ENCODE measurements at places on chromosomes 4 and X. TPM values are rescaled to one million over a fixed set of nuclear protein-coding genes. Genes with fewer than 3 reads are reported as not detected.

- DNase-seq = no peak
Observed at GRCh38 chr4:53132132-53132891, 233.5 kb downstream of the SCFD2 start.

GRCh38 chr4:78057600-78058550 lies 752 bp downstream of the FRAS1 start:
- peak; percentile 37 for DNase-seq

GRCh38 chr4:3237712-3238560 lies 11.0 kb upstream of the MSANTD1 start:
- no peak for DNase-seq

GRCh38 chr4:86286726-86287125 lies 73.1 kb downstream of the MAPK10 start:
- no peak for DNase-seq

GRCh38 chrX:39399387-39399786 lies 598.1 kb downstream of the MID1IP1 start:
- DNase-seq = no peak

DNA sequence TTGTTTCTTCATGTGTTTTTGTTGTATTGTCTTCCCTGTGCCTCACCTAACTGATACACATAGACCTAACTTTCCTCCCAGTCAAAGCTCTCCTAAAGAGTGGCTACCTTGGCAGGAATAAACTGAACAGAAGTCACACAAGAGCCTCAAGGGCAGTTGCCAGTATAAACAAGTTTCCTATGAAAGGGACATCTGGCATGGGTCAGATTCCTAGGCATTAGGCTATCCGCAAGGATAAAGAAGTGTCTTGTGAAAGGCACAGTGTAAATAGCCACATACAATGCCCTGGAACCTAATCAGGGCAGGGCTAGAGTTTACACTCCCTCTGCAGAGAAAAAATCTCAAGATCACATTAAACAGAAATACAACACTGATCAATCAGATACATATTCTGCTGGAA lies 220.8 kb downstream of the SPANXN3 start:
- no peak for DNase-seq

DNA sequence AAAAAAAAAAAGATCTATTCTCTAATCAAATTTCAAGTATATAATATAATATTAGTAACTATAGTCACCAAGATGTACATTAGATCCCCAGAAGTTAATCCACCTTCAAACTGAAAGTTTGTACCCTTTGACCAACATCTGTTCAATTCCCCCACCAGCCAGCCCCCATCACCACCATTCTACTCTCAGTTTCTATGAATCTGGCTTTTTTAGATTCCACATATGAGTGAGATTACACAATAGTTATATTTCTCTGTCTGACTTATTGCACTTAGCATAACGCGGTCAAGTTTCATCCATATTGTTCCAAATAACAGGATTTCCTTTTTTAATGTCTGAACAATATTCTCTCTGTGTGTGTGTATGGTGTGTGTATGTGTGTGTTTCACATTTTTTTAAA lies 33.7 kb upstream of the VMA21 start:
- DNase-seq = no peak

DNA sequence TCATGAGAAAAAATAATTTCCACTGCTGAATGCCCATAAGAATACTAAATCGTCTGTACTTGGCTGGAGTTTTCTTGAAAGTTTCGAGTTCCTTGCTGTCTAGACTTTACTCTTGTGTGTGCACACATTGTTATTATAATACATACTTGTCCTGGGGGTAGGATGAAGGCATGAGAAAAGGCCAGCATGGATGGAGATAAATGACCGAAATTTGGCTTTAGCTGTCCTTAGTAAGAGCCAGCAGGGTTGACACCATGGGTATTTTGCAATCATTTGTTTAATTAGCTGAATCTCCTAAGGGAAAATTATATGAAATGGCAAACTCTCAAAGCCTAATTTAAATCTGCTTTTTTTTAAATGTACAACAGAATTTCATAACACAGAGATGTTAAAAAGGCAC lies 641.6 kb downstream of the ADGRL3 start:
- no peak for DNase-seq

DNA sequence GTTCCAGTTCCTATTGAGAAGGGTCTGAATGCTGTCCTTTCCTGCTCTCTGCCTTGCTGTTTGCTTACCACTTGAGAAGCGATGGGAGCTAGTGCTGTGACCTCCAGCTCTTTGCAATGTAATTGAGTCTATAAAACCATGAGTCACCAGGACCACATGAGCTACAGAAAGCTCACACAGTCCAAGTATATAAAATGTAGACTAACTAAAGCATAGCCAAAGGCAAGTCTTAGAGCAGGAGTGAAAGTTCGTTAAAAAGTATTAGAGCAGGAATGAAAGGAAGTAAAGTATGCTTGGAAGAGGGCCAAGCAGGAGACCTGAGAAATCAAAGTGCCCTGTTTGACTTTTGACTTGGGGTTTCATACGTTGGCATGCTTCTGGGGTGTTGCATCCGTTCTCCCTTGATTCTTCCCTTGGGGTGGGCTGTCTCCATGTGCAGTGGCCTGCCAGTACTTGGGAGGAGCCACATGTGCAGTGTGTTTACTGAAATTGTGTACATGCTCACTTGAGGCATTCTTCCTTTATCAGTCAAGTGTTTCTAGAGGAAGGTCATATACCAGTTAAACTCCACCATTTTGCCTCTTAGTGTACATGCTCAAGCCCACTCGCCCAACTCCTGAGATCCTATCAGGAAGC lies 71.3 kb upstream of the KIT start:
- DNase-seq = no peak

- no peak for DNase-seq
Observed at GRCh38 chrX:40168480-40169011, 70.8 kb upstream of the BCOR start.

Gene CPXCR1
- not detected for total RNA-seq

Gene GAGE12J
- not detected for total RNA-seq

Gene TMEM255A
- total RNA-seq = 0.61 TPM

Gene RAP1GDS1
- total RNA-seq = 29.9 TPM

Gene LAS1L
- total RNA-seq = 65.1 TPM

All from WTC11 (cell line).